ENCODE measurements at places on chromosomes 3 and 15. TPM values are rescaled to one million over a fixed set of nuclear protein-coding genes. Genes with fewer than 3 reads are reported as not detected.
A peak's percentile ranks its signal among the peaks of the same experiment; 100 is the strongest.

DNA sequence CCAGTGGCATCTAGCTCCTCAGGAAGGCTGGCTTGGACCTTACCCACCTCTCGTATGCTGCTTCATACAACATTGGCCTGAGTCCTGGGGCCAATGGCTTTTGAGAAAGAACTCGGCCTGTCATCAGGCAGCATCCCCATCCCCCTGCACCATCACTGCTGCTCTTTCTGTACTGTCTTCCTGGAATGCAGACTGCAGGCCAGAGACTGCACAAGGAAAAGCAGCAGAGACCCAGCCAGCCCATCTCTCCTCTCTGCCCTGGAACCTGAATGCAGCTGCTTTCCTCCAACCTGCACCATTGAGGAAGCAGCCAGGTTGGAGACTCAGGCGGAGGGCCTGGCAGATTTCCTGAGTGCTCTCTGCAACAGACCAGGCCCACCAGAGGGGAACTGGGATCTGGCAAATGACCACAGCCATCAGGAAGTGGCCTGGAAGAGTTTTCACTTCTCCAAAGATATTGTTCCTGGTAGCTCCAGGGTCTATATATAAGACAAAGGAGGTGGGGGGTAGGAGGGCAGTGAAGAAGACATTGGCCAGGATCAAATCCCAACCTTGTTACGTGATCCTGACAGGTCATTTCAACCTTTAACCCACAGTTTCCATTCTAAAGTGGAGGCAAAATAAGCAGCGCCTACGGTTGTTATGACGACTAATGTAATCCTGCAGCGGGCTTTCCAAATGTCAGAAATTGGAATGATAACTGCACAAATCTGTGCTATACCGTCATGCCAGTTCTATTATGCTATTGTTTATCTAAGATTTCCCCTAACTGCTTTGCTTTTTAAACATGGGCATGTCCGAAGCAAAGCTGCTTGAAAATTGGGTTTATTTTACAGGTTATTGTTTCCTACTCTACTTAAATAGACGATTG lies 24.4 kb upstream of the RAB7A start:
- no peak overlapping the region for H3K27ac ChIP-seq
- H3K36me3 ChIP-seq = no peaks in the 10 kb centered on the region
- H3K27me3 ChIP-seq = no peaks in the 10 kb centered on the region
- H3K4me1 ChIP-seq = no peaks in the 10 kb centered on the region
- H3K4me3 ChIP-seq = no peak overlapping the region
- no peak for DNase-seq

GRCh38 chr3:189710620-189711402 lies 79.6 kb downstream of the TP63 start:
- DNase-seq = no peak
- peaks cover 10% of the 10 kb centered on the region for H3K4me1 ChIP-seq

Gene AGTR1
- not detected for total RNA-seq

Gene CIP2A
- 26.9 TPM for total RNA-seq

GRCh38 chr3:44436181-44436580 lies 41.3 kb downstream of the ZNF445 start:
- H3K4me3 ChIP-seq = no peak overlapping the region
- H3K27me3 ChIP-seq = no peaks in the 10 kb centered on the region
- H3K4me1 ChIP-seq = peaks cover 5% of the 10 kb centered on the region
- no peaks in the 10 kb centered on the region for H3K36me3 ChIP-seq
- H3K27ac ChIP-seq = no peak overlapping the region

GRCh38 chr15:77163781-77164384 lies 93.0 kb upstream of the TSPAN3 start:
- H3K4me1 ChIP-seq = peaks cover 34% of the 10 kb centered on the region
- H3K36me3 ChIP-seq = no peaks in the 10 kb centered on the region
- no peak overlapping the region for H3K4me3 ChIP-seq
- no peak for DNase-seq

Gene C3orf85
- 0.81 TPM for total RNA-seq

GRCh38 chr15:58748852-58749531 lies 515 bp downstream of the ADAM10 start:
- no peaks in the 10 kb centered on the region for H3K36me3 ChIP-seq
- peak overlapping the region; percentile 89 for H3K27ac ChIP-seq
- peak overlapping the region; percentile 98 for H3K4me3 ChIP-seq
- no peaks in the 10 kb centered on the region for H3K27me3 ChIP-seq
- peaks cover 25% of the 10 kb centered on the region for H3K4me1 ChIP-seq

DNA sequence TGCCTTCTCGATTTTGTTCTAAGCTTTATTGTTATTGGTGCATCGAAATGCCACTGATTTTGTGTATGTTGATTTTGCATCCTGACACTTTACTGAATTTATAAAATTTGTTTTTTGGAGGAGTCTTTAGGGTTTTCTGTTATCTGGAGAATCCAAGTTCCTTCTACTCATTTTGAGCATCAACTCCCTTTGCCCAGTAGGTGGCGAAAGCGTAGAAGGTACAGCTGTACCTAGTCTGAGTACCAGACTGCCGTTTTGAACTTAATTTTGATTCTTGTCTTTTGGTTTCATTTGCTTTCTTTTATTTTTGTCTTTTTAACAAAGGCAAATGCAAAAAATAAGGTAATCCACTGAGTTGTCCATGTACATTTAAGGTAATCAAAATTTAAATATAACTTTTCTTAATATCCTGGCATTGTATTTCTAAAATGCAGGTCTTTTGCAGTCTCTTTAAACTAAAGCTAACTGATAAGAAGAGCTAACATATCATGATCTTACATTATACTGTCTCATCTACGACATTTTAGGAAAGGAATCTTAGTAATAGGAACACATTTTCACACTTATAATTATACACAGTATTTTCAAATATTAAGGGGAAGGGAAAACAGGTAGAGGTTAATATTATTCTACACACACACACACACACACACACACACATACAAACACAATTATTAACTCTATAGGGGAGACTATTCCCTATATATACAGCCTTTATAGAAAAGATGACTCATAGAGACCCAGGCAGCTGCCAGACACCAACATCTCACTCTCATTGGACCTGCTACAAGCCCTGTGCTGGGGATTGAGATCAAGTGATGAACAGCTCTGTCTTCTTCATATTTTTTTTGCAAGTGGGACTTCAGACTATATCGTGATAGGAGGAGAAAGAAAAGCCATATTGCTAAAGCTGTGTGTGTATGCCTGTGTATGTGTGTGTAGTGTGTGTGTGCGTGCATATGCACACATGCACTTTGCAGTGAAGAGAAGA lies 71.8 kb downstream of the SYNPR start:
- no peaks in the 10 kb centered on the region for H3K4me1 ChIP-seq
- H3K36me3 ChIP-seq = no peaks in the 10 kb centered on the region
- H3K27me3 ChIP-seq = no peaks in the 10 kb centered on the region
- no peak overlapping the region for H3K4me3 ChIP-seq

DNA sequence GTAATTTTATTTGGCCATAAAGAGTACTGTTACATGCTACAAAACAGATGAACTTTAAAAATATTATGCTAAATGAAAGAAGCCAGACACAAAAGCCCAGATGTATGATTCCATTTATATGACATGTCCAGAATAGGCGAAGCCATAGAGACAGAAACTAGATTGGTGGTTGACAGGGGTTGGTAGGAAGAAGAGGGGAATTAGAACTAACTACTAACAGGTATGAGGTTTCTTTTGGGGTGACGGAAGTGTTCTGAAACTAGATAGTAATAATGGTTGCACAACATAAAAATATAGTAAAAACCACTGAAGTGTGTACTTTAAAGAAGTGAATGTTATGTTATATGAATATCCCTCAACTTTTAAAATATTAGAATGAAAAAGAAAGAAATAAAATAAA lies 66.1 kb downstream of the GBE1 start:
- H3K4me3 ChIP-seq = no peak overlapping the region
- H3K36me3 ChIP-seq = no peaks in the 10 kb centered on the region
- no peak overlapping the region for H3K27ac ChIP-seq
- H3K4me1 ChIP-seq = no peaks in the 10 kb centered on the region
- H3K27me3 ChIP-seq = no peaks in the 10 kb centered on the region
- no peak for DNase-seq

Gene TNFSF10
- not detected for total RNA-seq

DNA sequence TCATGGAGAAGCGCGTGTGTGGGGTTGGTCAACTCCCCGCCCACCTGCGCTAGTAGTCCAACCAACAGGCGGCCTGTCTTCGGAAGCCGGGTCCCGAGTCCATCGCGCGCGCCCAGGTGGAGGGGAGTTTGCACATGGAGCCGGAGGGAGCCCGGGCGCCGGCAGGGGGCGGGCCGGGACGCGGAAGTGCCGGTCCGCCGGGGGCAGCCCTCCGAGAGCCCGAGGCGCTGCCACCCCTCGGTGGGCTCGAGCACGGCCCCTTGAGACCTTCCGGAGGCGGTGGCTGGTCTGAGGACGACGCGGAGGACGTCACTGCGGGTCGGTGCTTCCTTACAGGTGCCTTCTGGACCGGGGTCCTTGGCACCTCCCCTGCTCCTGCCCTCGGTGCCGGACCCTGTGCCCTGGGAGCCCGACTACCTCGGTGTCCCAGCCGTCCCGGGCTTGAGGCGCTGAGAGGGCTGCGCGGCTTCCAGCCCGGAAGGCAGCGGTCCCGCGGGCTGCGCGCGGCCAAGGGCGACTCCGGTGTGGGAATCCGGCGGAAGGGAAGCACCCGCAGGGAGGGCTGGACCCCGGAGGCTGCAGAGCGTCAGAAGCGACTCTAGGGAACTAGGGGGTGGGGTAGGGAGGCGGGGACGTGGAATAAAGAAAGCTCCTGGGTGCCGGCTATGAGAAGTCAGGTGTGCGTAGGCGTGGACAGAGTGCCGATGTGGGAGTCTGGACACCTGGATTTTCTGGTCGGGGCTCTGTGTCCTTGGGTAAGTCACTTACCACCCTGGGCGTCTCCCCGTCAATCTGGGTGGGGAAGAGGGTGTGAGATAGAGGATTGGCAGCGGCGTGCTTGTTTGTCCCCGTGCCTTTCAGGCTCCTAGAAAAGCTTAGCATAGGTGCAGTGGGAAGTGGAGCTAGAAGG lies 212.3 kb downstream of the FGF12 start:
- no peaks in the 10 kb centered on the region for H3K27me3 ChIP-seq
- H3K4me3 ChIP-seq = no peak overlapping the region
- no peaks in the 10 kb centered on the region for H3K36me3 ChIP-seq
- H3K27ac ChIP-seq = no peak overlapping the region

GRCh38 chr3:53673722-53674350 lies 172.4 kb downstream of the CHDH start:
- no peak for DNase-seq
- H3K4me3 ChIP-seq = no peak overlapping the region
- H3K36me3 ChIP-seq = no peaks in the 10 kb centered on the region
- no peaks in the 10 kb centered on the region for H3K27me3 ChIP-seq
- H3K4me1 ChIP-seq = no peaks in the 10 kb centered on the region

GRCh38 chr3:8491271-8492144 lies 10.1 kb upstream of the LMCD1 start:
- peaks cover 68% of the 10 kb centered on the region for H3K4me1 ChIP-seq
- DNase-seq = no peak
- H3K27me3 ChIP-seq = no peaks in the 10 kb centered on the region
- no peak overlapping the region for H3K4me3 ChIP-seq
- H3K27ac ChIP-seq = peak overlapping the region; percentile 82

DNA sequence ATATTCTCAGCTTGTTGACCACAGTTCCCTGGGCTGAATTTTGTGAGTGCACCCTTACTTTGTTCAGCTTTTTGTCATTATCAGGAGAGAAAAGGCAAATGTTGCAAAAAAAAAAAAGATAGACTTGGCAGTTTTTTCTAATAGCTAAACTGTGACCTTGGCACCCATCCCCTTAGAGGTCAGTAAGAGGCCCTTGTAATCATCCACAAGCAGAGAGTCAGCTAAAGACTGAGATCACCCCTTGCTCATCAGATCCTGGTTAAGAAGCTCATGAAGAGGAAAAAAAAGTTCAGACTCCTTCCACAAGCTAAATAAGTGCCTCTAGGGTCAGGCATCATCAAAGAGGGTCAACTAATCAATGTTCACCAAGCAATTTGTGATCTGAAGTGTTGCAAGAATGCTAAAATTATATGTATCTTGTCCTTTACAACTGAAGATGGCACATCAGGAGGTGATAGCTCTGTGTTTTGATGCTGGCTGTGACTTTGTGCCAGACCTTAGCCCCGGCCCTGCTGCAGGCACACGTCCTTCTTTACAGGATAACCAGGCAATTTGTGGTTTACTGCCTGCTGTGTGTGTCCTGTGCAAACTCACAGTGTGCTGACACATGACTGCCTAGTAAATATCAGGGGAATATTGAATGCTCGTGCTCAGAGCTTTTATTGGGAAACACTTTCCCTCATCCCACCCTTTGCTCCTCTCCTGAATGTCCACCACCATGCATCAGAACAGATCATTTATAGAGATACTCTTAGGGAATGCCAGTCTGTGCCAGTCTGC lies 262.9 kb downstream of the IL5RA start:
- no peak overlapping the region for H3K27ac ChIP-seq
- H3K27me3 ChIP-seq = no peaks in the 10 kb centered on the region
- DNase-seq = no peak
- H3K36me3 ChIP-seq = no peaks in the 10 kb centered on the region
- no peak overlapping the region for H3K4me3 ChIP-seq
- peaks cover 11% of the 10 kb centered on the region for H3K4me1 ChIP-seq

- no peaks in the 10 kb centered on the region for H3K27me3 ChIP-seq
- H3K4me3 ChIP-seq = no peak overlapping the region
- no peak for DNase-seq
- no peak overlapping the region for H3K27ac ChIP-seq
These were observed 78.7 kb downstream of the TMEM266 start for GRCh38 chr15:76138436-76138835.

- no peaks in the 10 kb centered on the region for H3K4me1 ChIP-seq
- H3K27me3 ChIP-seq = no peaks in the 10 kb centered on the region
- no peaks in the 10 kb centered on the region for H3K36me3 ChIP-seq
- H3K27ac ChIP-seq = no peak overlapping the region
These were observed 58.0 kb downstream of the HRH1 start for GRCh38 chr3:11212299-11212608.

Gene GOLGA6L10
- 3.8 TPM for total RNA-seq

Gene CCDC12
- 60.8 TPM for total RNA-seq

- no peaks in the 10 kb centered on the region for H3K36me3 ChIP-seq
- H3K4me1 ChIP-seq = no peaks in the 10 kb centered on the region
These were observed 4.6 kb downstream of the CCR2 start for GRCh38 chr3:46358466-46358865.

DNA sequence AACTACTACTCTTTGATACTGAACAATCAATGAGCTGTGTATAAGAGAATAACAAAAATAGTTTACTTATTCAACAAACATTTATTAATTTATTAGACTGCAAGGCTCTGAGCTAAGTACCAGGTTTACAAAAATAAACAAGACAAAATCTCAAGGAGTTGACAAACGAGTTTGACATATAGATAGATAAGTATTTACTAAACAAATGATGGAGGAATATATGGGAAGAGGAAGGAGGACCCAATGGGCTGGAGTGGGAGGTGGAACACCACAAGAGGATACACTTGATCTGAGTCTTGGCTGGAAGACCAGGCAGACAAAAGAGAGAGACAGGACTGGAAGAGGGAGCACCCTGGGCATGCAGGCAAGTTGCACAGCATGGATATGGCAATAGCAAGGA lies 47.5 kb upstream of the FSIP1 start:
- H3K4me3 ChIP-seq = no peak overlapping the region
- H3K27ac ChIP-seq = no peak overlapping the region

DNA sequence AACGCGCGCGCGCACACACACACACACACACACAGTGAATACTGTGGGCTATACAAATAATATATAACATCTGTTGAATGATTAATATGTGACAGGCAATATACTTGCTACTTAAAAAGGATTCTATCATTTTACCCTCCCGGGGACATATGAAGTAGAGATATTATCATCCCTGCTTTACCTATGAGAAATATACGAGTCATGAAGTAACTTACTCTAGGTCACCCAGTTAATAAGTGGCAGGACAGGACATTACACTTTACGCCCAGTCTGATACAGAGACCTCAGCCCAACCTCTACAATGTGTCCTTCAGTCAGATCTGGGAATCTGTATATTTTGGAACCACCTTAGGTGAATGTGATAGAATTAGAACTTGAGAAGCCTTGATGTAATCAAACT lies 55.4 kb downstream of the CCDC54 start:
- no peak overlapping the region for H3K27ac ChIP-seq
- H3K4me3 ChIP-seq = no peak overlapping the region
- H3K36me3 ChIP-seq = no peaks in the 10 kb centered on the region
- H3K27me3 ChIP-seq = no peaks in the 10 kb centered on the region
- H3K4me1 ChIP-seq = no peaks in the 10 kb centered on the region
- no peak for DNase-seq

All from Caco-2 (cell line).